Effector memory CD4-positive, alpha-beta T cell (primary cell): ENCODE measurements at places on chromosomes 13 and 19.

DNA sequence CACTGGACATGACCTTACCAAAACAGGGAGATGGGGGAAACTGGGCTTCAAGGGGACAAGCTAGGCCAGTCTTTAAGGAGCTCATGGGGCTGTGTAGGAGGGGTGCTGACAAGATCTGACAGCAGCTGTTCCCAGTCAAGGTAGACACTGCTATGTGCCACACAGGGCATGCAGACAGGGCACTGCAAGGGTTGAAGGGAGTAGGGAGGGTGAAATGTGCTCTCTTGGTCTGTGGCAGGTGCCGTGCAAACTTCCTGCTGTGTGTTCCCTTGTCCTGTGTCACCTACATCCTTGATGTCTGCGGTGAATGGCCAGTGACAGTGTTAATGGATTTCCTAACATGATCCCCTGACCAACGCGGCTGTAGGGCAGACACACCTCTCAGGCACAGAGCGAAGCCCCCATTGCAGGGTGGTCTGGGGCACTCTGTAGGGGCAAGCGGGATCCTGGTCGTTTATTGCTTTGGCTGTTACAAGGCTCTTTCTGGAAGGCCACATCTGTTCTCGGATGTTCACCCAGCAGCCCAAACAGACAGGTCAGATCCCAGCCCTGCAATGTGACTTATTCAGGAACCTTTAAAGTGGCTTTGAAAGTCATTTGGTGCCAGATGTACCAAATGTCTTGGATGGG, 199.5 kb upstream of the ZNF536 start:
- no peak for DNase-seq

DNA sequence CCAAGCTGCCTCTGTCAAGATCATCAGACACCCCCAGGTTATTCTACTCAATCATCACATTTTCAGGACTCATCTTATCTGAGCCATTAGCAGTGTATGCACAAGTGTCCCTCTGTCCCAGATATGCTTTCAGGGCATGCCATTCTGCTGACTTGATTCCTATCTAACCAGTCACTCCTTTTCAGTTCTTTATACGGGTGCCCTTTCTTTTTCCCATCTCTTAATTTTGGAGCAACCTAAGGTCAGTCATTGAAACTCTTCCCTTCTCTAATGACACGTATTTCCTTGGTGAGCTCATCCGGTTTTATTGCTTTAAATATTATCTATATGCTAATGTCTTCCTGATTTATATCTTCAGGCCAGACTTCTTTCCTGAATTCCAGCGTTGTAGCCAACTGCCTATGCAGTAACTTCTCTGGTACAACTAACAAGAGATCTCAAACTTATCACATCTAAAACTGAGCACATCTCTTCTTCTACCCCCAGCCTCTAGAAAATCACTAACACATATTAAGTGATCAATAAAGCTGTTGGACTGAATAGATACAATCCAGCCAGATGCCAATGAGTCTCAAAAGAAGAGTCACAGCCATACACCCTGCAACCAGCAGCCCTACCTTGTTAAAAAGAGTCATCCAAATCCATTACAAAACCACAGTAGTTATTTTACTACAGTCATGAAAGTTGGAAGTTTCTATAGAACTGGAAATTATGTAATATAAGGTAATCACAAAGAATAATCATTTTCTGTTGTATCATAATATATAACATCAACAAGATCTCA, 58.8 kb downstream of the DCLK1 start:
- no peak for DNase-seq

DNA sequence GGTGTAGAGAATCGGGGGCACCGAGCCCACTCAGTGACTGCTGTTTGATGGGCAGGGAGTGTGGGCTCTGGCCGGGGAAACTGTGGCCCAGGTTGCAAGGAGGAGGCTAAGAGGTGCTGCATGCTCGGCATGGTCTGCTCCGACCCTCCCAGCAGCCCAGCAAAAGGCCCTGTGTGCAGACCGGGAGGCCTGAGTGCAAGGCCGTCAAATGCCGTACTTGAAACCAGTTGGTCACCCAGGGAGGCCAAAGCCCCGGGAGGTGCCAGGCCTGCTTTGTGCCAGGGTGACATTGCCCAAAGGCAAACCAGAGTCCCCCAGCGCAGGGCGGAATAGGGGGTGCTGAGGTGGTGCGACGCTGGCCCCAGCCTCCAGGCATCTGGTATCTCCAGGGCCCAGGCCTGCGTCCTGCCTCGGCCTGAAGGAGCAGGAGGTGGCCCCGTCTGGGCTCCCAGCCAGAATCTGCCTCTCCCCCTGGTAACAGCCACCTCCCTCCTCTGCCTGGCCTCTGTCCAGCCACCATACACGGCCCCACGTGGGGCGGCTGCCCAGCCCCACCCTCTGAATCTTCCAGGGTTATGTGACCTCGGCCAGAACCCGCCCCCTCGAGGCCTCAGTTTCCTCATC, 4.0 kb downstream of the PIK3R2 start:
- no peak for DNase-seq

GRCh38 chr13:77053192-77053591, 26.2 kb upstream of the FBXL3 start:
- DNase-seq: no peak

GRCh38 chr19:31349160-31349881, at the start of gene TSHZ3:
TSHZ3 (minus strand) TSS chr19:31349436; CDS start chr19:31349219, 217 bp downstream.
- no peak for DNase-seq

GRCh38 chr13:49540552-49540951, 44.8 kb downstream of the PHF11 start:
- DNase-seq: no peak

DNA sequence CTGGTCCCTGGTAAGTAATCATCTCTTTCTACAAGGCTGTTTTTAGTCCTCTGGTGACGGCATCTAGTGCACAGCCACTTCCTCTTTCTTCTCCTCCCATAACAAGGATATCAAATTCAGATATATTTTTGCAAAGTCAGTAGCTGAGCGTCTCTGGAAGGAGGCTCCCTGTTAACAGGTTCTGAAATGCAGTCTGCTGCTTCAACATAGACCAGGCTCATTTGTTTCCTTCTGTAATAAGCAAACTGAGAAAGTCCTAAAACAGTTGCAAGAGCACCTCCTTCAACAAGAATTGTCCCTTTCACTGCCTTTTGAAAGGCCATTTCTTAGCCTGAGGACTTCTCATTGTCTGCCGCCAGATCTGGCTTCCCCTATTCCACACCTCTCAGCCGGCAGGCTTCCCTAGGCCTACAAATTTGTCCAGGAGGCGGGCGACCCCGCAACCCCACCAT, 7.4 kb upstream of the ZSCAN5A start:
- DNase-seq: no peak

- DNase-seq: no peak
Observed at GRCh38 chr13:87894059-87894458, 222.9 kb downstream of the SLITRK5 start.

- no peak for DNase-seq
Observed at GRCh38 chr13:95833126-95833525, 156.2 kb downstream of the DNAJC3 start.

DNA sequence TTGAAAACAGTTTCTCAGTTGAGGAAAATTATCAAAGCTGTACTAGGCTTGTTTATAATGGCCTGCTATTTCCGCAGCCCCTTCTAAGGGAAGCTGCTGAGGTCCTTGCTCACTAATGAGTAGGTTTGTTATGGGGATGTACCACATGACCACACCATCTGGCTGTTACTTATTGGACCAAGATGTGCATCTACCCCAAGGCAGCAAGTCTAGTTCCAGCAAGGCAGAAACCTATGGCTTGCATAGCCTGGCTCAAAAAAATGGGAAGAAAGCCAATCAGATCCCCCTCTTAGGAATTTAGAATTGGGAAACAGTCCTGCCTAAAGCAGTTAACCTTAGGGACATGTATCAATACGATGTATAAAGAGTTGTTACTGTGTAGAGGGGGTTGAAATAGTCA, 186.5 kb upstream of the SPRY2 start:
- no peak for DNase-seq
